ENCODE measurements at places on chromosomes 7 and 10.

DNA sequence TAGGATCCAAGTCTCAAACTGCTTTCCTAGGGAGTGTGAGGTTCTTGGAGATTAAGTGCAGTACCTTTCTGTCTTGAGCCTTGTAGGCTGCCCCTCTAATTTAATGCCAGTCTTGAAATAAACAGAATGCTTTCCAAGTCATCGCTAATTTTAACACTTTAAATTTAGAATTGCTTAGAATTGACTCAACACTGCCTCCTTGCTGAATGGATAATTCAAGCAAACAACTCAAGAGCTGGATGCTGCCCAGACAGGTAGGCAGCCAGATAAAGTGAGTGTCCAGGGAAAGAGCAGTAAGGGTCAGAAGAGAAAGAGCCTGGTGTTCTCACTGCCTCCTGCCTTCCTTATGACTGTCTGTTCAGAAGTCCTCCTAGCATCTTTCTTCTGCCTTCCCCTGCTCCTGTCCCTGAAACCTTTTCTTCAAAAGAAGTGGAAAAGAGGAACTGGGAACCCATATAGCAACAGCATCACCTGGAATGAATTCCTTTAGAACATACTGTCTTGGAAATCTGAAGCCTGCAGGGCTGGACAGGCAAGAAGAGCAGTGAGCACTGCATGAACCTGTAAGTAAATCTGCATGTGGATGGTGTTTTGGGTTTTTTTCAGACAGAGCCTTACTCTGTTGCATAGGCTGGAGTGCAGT is 3.1 kb upstream of the GOT1 start:
- DNase-seq = no peak

GRCh38 chr10:121591186-121591585 is 7.1 kb downstream of the FGFR2 start:
- DNase-seq = no peak

DNA sequence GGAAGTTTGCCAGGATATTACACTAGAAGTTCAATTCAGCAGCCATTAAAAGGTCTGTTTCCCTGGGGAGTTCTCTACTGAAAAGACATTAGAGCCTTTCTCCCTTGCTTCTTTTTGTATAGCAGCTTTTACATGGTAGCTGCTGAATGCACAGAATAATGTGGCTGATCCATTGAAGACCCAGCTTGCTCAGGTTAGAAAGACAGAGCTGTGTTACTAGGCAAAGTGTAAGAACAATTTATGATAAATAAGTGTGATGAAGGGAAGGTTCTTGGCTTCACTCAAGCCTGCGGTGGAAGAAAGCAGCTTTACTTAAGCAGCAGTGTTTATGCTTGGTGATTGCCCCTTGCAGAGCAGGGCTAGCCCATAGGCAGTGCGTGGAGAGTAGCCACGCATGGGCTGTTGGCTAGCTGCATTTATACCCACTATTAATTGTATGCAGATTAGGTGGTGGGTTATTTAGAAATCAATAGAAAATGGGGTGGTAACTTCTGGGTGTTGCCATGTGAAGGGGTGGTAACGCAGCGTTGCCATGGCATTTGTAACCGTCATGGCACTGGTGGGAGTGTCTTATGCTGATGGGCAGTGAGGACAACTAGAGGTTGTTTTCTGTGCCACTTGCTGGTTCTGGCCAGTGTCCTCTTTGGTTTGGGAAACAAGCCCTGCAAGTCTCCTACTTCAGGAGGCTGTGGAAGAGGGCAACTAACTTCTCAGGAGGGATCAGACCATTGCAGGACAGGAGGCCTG is 942.9 kb downstream of the NRG3 start:
- no peak for DNase-seq

GRCh38 chr7:23864973-23865372 is 155.0 kb downstream of the STK31 start:
- DNase-seq = no peak

DNA sequence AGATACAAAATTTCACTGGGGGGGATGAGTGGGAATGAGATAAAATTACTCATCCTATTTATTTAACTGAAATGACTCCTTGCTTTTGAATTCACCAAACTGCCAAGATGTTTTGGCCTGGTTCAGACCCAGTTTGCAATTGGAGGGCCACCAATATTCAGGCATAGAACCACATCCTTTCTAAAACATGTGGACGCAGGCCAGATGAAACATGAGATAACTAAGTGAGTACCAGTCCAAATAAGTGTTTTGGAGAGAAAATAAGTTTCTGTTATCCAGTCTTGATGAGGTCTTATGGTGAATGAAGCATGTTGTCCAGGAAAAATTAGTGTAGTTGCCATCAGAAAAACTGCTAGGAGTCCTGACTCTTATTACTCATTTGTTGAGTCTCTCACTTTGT is 36.3 kb upstream of the PDK4 start:
- DNase-seq = no peak

- no peak for DNase-seq
Observed at GRCh38 chr10:124245806-124246440, 152.5 kb upstream of the CHST15 start.

- DNase-seq = no peak
Observed at GRCh38 chr10:69955897-69956740, 96.5 kb upstream of the MACROH2A2 start.

- DNase-seq = no peak
Observed at GRCh38 chr10:91891125-91892001, 17.9 kb downstream of the FGFBP3 start.

GRCh38 chr7:114102131-114102530 is 183.3 kb upstream of the PPP1R3A start:
- DNase-seq = no peak

- DNase-seq = no peak
Observed at GRCh38 chr10:87177-88080, 38.3 kb upstream of the TUBB8 start.

- no peak for DNase-seq
Observed at GRCh38 chr10:96311180-96311715, 7.0 kb downstream of the DNTT start.

DNA sequence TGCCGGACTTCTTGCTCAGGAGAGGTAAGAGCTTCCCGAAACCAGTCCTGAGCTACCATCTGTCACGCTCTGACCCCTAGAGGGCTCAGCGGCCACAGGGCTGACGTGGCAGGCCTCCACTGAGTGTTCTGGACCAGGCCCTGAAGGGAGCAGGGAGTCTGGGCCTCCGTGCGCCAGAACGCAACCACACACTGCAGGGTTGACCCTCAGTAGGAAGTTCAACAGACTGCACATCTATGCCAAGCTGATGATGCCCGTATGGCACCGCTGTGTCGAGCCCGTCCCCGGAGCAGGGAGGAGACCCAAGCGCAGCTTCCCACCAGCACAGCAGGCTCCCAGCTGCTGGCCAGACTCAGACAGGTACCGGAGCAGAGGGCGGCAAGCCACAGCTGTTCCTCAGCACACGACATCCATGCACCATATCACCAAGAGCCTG is 39.2 kb downstream of the CAMK2B start:
- DNase-seq = no peak

DNA sequence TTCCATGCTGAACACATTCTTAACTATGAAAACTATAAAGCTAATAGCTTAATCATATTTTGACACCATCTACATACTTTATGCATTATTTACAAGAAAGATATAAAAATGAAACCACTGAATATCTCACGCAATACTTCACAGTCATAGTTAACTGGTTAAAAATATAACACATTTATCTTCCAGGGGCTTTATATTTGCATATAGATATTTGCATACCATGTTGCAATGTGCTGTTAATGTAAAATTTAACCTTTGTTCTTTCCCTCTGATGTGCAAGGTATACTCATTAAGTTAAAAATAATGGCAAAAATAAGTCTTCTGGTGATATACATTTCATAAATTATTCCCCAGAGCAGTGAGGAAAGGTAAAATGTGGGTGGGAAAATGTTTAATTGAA is 76.9 kb upstream of the MGMT start:
- no peak for DNase-seq

GRCh38 chr10:70952921-70953320 is 64.6 kb upstream of the PCBD1 start:
- no peak for DNase-seq

GRCh38 chr7:107152011-107152410 is 16.8 kb upstream of the HBP1 start:
- DNase-seq = no peak

- DNase-seq = no peak
Observed at GRCh38 chr10:103884681-103885139, 29.3 kb upstream of the SH3PXD2A start.

GRCh38 chr10:127210936-127211466 is 14.6 kb upstream of the INSYN2A start:
- no peak for DNase-seq

GRCh38 chr10:3564346-3565002 is 220.5 kb downstream of the KLF6 start:
- DNase-seq = no peak

- no peak for DNase-seq
Observed at GRCh38 chr10:126169899-126170298, 218.4 kb downstream of the ADAM12 start.

DNA sequence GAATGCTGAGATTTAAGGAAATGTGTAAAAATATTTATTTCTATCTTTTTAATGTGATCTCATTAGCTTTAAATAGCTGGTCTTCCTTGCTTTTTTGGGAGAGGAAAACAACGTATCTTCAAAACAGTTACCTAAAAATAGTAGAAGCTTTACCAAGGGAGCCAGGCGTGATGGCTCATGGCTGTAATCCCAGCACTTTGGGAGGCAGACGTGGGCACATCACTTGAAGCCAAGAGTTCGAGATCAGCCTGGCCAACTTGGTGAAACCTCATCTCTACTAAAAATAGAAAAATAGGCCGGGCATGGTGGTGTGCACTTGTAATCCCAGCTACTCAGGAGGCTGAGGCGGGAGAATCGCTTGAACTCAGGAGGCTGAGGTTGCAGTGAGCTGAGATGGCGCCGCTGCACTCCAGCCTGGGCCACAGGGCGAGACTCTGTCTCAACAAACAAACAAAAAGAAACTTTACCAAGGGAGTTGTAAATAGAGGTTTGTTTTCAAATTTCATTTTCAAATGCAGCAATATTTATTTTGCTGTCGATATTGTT is 48.4 kb upstream of the ITGB1 start:
- DNase-seq = no peak

GRCh38 chr10:33395201-33395600 is 60.7 kb upstream of the NRP1 start:
- DNase-seq = no peak

GRCh38 chr10:89591111-89591795 is 53.8 kb downstream of the PANK1 start:
- no peak for DNase-seq

DNA sequence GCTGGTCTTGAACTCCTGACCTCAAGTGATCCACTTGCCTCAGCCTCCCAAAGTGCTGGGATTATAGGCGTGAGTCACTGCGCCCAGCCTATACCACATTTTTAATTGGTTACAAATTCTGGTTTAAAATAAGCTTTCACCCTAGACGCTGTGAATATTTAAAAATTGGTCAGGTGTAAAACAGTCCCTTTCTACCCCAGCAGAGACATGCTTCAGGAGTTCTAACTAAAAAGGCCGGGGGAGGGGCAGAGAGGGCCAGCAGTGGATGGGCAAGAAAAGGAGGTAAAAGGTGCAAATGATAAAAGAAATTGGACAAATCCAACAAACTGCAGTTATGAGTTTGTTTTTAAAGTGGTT is 70.0 kb downstream of the WAPL start:
- DNase-seq = no peak

GRCh38 chr10:112532189-112532588 is 85.2 kb downstream of the VTI1A start:
- DNase-seq = no peak

GRCh38 chr10:127889605-127890195 is 3.0 kb downstream of the CLRN3 start:
- DNase-seq = no peak

DNA sequence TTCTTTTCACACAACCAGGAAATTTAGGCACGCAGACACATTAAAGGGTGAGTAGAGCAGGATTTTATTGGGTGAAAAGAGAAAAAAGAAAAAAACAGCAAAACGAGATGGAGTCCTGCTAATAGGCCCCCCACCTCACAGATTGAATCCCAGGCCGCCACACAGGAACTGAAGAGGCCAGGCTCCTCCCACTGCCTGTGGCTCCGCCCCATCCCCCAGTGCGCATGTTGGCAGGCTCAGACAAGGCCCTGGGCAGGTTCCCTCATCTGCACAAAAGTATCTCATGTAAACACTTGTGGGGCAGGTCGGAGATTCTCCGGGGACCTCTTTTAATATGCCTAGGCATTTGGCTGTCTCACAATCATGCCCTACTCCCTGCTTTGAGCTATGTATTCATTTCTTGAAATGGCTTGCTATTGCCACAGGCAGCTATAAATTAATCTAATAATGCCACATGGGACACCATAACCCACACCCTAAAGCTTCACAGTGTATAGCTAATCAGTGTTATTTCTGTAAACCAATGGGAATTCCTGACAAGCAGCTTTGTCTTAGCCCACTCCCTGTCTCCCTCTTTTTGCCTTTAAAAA is 76.2 kb upstream of the KIF5B start:
- DNase-seq = no peak

DNA sequence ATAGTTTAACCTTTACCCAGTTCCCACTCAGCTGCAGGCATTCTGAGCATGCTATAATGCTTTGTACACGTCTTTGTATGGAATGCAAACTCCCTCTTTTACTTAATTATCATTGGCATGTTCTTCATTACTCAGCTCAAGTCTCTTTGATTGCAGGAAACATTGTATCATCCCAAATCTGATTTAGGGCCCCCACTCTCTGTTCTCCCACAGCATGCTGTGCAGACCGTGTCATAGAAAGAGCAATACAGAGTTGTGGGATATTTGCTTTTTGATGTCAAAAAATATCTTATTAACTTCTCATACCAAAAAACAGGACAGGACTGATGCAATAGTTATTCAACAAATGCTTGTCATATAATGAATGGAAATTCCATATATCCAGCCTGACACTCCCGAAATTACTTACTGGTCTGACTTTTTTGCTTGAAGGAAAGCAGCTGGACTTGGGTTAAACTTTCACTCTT is 1081.5 kb upstream of the C7orf33 start:
- DNase-seq = no peak

Measured in activated CD4-positive, CD25-positive, alpha-beta regulatory T cell (primary cell).